ENCODE measurements at places on chromosomes 4 and X. TPM values are rescaled to one million over a fixed set of nuclear protein-coding genes. Genes with fewer than 3 reads are reported as not detected.
A peak's percentile ranks its signal among the peaks of the same experiment; 100 is the strongest.

The NOCT gene
- total RNA-seq, result 5.9 TPM

The HPSE gene
- 17.3 TPM for total RNA-seq

The FREM3 gene
- total RNA-seq, result not detected

The CAMK2D gene
- total RNA-seq, result 34.8 TPM

The SMAD1 gene
- 0.25 TPM for total RNA-seq

The PKD2 gene
- 9.5 TPM for total RNA-seq

The CENPVL2 gene
- total RNA-seq, result not detected

GRCh38 chr4:2079006-2079405 lies 19.9 kb downstream of the NAT8L start:
- no peak for DNase-seq

GRCh38 chr4:122895336-122895995 lies 26.9 kb downstream of the NUDT6 start:
- DNase-seq, result no peak

- DNase-seq, result no peak
Observed at GRCh38 chr4:19721587-19721986, 530.1 kb upstream of the SLIT2 start.

- no peak for DNase-seq
Observed at GRCh38 chrX:50971395-50971794, 60.9 kb downstream of the BMP15 start.

GRCh38 chr4:24915121-24915922 lies 2.5 kb upstream of the CCDC149 start:
- DNase-seq, result no peak

DNA sequence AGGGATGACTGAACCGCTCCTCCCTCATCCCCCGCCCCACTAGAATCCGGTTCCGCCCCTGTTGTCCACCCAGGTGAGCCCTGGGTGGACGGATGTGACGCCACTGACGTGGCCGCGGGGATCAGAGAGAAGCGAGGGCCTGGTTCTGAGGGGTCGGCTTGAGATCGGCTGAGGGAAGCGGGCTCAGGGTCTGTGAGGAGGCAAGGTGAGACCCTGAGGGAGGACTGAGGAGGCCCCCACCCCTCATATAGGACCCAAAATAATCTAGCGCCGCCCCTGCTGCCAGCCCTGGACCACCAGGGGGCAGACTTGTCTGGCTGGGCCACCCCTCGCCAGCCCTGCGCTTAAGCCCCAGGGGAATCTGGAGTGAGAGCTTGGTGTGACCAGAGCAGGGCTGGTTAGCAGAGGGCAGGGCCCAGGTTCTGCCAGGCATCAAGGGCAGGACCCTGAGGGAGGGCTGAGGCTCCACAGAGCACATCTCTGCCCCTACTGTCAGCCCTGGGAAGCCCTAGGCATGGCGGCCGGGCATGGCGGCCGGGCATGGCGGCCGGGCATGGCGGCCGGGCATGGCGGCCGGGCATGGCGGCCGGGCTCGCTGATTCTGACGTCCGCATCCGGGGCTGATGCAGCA lies at the start of gene MAGEA8:
TSS of gene MAGEA8 (plus strand) at position 103 of the 631 bp plus-strand sequence. CDS start 3,090 bp downstream, outside the sequence.
- no peak for DNase-seq

- no peak for DNase-seq
Observed at GRCh38 chr4:117984366-117984680, 50.0 kb upstream of the NDST3 start.

- no peak for DNase-seq
Observed at GRCh38 chr4:8332891-8333331, 63.4 kb downstream of the HTRA3 start.

DNA sequence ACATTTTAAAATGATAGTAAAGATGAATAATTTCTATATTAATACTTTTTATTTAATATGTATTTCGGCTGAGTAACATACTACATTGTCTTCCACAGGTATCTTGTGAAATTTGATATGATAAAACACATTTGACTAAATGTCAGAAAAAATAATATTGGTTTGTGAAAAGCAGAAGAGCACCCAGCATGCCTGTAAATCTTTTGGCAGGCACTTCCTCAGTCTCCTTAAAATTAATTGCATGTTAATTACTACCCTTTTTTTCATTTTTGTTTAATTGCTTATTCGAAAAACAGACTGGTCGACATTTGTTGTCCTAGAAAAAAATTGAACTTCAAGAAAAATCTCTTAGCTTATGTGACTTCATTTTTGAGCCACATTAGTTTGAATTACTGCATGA lies 40.6 kb downstream of the CLCN3 start:
- DNase-seq, result no peak

GRCh38 chr4:8852118-8852704 lies 19.4 kb downstream of the HMX1 start:
- no peak for DNase-seq

- DNase-seq, result peak; percentile 39
Observed at GRCh38 chrX:47458528-47458927, 24.5 kb downstream of the ZNF41 start.

DNA sequence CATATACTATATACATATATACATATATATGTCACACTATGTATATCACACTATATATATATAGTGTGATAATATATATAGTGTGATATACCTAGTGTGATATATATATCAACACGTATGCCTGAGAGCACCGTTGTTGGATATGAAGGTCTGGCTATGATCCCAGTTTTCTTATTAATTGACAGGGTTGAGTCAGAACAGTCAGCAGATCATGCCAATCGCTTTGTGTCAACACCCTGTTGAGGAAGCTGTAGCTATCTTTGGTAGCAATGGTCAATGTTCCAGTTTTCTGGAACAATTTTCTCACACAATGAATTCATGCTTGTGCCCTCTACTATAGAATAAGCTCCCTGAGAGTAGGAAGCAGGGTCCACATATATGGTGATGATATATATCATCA lies 496.0 kb upstream of the AGA start:
- DNase-seq, result no peak

GRCh38 chr4:30601070-30601865 lies 118.9 kb upstream of the PCDH7 start:
- DNase-seq, result no peak

DNA sequence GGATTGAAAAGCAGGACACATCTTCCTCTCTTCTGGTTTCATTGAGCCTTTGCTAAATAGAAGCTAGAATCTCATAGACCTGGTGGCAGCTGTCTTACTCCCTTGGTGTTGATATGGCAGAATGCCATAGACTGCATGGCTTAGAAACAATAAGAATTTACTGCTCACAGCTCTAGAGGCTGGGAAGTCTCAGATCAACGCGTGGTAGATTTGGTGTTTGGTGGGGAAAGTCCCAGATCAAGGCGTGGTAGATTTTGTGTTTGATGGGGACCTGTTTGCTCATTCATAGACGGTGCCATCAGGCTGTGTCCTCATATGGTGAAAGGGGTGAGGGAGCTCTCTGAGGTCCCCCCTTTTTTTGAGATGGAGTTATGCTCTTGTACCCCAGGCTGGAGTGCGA lies 57.6 kb upstream of the PPP2R3B start:
- DNase-seq, result no peak

GRCh38 chr4:80705311-80705710 lies 325.2 kb upstream of the BMP3 start:
- no peak for DNase-seq

GRCh38 chr4:77201343-77201742 lies 44.3 kb downstream of the CCNG2 start:
- no peak for DNase-seq

- no peak for DNase-seq
Observed at GRCh38 chr4:112219826-112220366, 11.7 kb upstream of the AP1AR start.

DNA sequence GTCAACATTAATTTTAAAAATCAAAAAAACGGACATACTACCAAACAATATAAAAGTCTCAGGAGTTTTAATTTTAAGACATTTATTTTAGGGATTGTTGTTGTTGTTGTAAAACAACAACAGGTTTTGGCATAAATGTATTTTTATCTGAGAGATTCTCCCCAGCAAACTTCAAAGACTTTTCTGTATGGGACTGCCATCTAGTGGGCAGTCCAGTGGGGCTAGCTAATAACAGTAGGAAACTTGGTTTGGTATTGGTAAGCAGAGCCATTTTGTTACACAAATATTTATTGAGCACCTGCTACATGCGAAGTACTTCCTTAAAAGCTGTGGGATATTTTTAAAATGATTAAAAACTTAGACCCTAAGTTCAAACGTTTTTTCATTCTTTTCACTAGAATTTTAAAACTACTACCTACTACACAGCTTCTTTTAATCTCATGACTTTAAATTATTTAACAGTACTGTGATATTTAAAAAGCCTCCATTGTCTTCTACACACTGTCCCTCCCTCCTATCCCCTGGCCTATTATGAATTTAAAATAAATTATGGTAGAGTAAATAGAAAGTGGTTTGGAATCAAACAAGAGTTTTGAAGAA lies 1028.4 kb upstream of the INTU start:
- DNase-seq, result no peak

- DNase-seq, result no peak
Observed at GRCh38 chr4:123987408-123987807, 590.8 kb downstream of the SPRY1 start.

GRCh38 chr4:1902243-1902642 lies 31.1 kb downstream of the NSD2 start:
- no peak for DNase-seq

DNA sequence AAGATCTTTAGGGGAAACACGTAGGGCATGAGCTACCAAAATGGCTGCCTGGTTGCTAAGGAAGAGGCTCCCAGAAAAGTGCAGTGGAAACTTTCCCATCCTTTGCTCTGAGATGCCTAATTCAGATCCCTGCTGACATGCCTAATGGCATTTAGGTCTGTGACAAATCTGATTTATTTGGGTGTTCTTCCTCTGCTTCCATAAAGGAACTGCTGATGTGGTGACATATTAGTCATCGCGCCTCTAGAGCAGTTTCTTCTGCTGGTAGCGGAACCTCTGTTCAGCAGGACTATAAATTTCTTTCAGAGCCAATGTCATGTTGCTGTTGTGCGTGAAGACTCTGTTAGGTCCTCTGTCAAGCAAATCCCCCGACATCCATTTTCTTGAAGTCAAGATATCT lies 310.0 kb downstream of the PDHA2 start:
- DNase-seq, result no peak

GRCh38 chr4:3387943-3388361 lies 53.8 kb upstream of the HGFAC start:
- DNase-seq, result no peak

- DNase-seq, result no peak
Observed at GRCh38 chrX:103211012-103211715, 3.7 kb upstream of the BEX4 start.
